ENCODE measurements at places on chromosomes 3 and 15. TPM values are rescaled to one million over a fixed set of nuclear protein-coding genes. Genes with fewer than 3 reads are reported as not detected.

GASK1A gene
- total RNA-seq: 1.2 TPM

COL6A5 gene
- not detected for total RNA-seq

CCNDBP1 gene
- total RNA-seq: 17.6 TPM

ASTE1 gene
- total RNA-seq: 2.7 TPM

LMAN1L gene
- not detected for total RNA-seq

PLAAT1 gene
- 0.66 TPM for total RNA-seq

AMIGO3 gene
- not detected for total RNA-seq

FXR1 gene
- total RNA-seq: 71.3 TPM

FRMD4B gene
- total RNA-seq: 8.7 TPM

NANOGP8 gene
- total RNA-seq: not detected

DNA sequence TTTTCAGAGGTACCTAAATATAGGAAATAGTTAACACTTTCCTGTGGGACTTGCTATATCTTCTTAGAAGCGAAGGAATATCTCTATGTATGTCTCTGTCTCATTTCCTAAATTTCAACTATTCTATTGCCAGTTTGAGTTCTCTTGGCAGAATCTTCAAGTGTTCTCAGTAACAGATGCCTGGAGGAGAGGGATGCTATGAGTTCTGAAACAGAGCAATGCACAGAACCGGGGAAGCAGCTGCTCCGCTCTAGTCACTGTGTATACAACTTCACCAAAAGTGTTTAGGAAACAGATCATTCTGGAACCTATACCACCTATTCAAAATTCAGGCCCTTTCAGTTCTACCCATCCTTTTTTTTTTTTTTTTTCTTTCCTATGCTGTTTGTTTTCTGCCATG, 144.6 kb downstream of the RORA start:
- H3K4me1 ChIP-seq: no peaks in the 10 kb centered on the region
- no peaks in the 10 kb centered on the region for H3K27me3 ChIP-seq
- no peak overlapping the region for H3K4me3 ChIP-seq
- no peaks in the 10 kb centered on the region for H3K36me3 ChIP-seq
- no peak for DNase-seq

- no peaks in the 10 kb centered on the region for H3K27me3 ChIP-seq
- no peak overlapping the region for H3K4me3 ChIP-seq
- DNase-seq: no peak
- peak overlapping the region; percentile 81 for H3K27ac ChIP-seq
Observed at GRCh38 chr3:152258448-152259393, 10.0 kb upstream of the MBNL1 start.

DNA sequence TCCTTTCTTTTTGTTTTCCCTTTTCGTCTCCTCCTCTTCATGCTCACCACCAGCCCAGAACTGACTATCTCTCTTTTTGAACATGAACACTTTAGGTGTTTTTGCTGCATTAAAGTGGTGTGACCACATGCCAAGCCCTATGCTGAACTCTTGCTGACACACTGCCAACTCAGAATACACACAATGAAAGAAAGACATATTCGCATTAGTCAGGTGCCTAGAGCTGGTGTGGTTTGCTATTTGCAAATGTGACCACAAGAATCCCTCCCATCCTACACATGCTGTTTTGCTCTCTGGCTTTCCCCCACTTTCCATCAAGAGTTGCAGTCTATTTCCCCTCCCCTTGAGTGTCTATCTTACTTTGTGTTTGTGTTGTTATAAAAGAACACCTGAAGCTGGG, 967.8 kb upstream of the CFAP20DC start:
- H3K27ac ChIP-seq: no peak overlapping the region
- no peaks in the 10 kb centered on the region for H3K27me3 ChIP-seq
- no peak for DNase-seq
- H3K36me3 ChIP-seq: no peaks in the 10 kb centered on the region
- H3K4me1 ChIP-seq: no peaks in the 10 kb centered on the region
- H3K4me3 ChIP-seq: no peak overlapping the region

- no peak for DNase-seq
- no peaks in the 10 kb centered on the region for H3K36me3 ChIP-seq
- no peaks in the 10 kb centered on the region for H3K4me1 ChIP-seq
- H3K4me3 ChIP-seq: no peak overlapping the region
- no peaks in the 10 kb centered on the region for H3K27me3 ChIP-seq
Observed at GRCh38 chr3:72722930-72723726, 125.1 kb downstream of the SHQ1 start.

GRCh38 chr15:78438619-78439285, 736 bp downstream of the IREB2 start:
- peak overlapping the region; percentile 86 for H3K27ac ChIP-seq
- peaks cover 32% of the 10 kb centered on the region for H3K4me1 ChIP-seq
- no peaks in the 10 kb centered on the region for H3K36me3 ChIP-seq
- no peak for DNase-seq

DNA sequence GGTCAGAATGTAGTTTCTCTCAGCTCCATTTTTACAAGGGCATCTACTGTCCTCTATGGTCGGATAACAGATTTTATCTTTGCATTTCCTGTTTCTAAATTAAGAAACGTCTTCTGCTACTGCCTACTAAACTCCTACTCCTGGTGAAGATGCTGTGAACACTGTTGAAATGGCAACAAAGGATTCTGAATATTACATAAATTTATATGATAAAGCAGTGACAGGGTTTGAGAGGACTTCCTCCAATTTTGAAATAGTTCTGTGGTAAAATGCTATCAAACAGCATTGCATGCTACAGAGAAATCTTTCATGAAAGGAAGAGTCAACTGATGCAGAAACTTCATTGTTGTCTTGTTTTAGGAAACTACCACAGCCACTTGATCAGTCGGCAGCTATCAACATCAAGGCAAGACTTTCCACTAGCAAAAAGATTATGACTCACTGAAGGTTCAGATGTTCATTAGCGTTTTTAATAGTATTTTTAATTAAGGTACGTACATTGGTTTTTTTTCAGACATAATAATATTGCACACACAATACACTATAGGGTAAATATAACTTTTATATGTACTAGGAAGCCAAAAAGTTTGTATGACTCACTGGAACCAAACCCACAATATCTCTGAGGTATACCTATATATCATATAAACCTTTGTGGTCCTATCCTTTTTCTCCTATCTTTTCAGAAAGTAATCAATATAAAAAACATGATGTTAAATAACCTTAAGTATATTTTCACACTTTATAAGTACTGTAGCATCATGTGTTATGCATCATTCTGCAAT, 156.1 kb downstream of the STAG1 start:
- H3K4me3 ChIP-seq: no peak overlapping the region
- DNase-seq: no peak

- H3K27me3 ChIP-seq: no peaks in the 10 kb centered on the region
- no peak overlapping the region for H3K4me3 ChIP-seq
- no peaks in the 10 kb centered on the region for H3K36me3 ChIP-seq
- no peak overlapping the region for H3K27ac ChIP-seq
- DNase-seq: no peak
Observed at GRCh38 chr3:157078811-157079185, 81.1 kb downstream of the CCNL1 start.

- H3K4me1 ChIP-seq: no peaks in the 10 kb centered on the region
- H3K4me3 ChIP-seq: no peak overlapping the region
- no peaks in the 10 kb centered on the region for H3K36me3 ChIP-seq
- H3K27me3 ChIP-seq: no peaks in the 10 kb centered on the region
- no peak for DNase-seq
Observed at GRCh38 chr3:191051037-191051436, 148.0 kb upstream of the OSTN start.

GRCh38 chr3:59341459-59341858, 291.6 kb upstream of the CFAP20DC start:
- no peak for DNase-seq
- H3K27me3 ChIP-seq: no peaks in the 10 kb centered on the region
- no peaks in the 10 kb centered on the region for H3K36me3 ChIP-seq
- H3K4me3 ChIP-seq: no peak overlapping the region
- no peaks in the 10 kb centered on the region for H3K4me1 ChIP-seq

DNA sequence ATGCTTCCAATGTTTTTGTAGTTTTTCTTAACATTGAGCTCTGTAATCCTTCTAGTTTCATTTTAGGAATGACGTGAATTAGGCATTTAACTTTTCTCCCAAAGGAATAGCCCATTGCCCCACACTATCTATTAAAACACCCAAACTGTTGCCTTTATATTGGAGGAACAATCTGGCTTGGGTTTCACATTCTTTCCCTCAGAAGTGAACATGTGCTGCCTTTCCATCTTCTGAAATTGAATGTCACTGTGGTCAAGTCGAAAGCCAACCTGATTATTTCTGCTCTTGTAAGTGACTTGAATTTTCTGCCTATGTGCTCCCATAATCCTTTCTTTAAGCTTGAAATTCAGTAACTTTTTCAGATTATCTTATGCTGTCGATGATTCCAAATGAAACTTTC, 214.5 kb downstream of the SLC9A9 start:
- no peak overlapping the region for H3K4me3 ChIP-seq
- no peaks in the 10 kb centered on the region for H3K4me1 ChIP-seq
- no peak overlapping the region for H3K27ac ChIP-seq
- no peak for DNase-seq

DNA sequence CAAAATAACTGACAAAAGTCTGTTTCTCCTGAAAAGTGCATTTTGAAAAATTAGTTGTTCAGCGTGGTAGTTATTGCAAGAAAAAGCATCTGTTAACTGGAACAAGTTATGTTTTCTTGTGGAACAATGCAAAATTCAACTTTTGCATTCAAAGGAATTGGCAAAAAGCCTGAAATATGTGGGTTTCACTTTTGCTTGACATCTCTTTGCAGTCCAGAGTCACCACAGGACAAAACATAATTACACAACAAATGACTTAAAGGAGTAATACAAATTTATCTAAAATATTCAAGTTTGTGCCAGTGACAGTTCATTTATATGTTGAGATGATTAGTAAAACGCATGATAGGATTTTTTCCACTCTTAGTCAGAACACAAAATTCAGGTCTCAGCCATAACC, 96.3 kb upstream of the P2RY1 start:
- H3K27ac ChIP-seq: no peak overlapping the region
- no peaks in the 10 kb centered on the region for H3K4me1 ChIP-seq
- no peaks in the 10 kb centered on the region for H3K27me3 ChIP-seq
- H3K4me3 ChIP-seq: no peak overlapping the region

DNA sequence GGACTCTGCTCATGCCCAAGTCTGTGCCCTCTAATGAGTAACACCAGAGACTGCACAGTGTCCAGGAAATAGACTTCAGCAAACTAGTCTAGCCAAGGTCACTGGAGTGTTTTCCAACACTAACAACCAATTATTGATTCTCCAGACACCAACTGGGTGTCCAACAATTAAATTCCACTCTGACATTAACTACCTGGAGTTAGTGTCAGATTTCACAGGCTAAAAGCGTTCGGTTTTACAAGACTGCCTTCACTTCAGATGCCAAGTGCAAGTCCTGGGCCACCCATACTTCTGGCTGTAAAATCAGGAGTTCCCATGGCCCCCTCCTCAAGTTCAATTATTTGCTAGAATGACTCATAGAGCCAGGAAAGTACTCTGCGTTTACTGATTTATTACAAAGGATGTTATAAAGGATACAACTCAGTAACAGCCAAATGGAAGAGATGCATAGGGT, 20.8 kb upstream of the CFAP161 start:
- peaks cover 12% of the 10 kb centered on the region for H3K4me1 ChIP-seq
- no peaks in the 10 kb centered on the region for H3K36me3 ChIP-seq
- H3K4me3 ChIP-seq: no peak overlapping the region
- H3K27ac ChIP-seq: peak overlapping the region; percentile 66
- H3K27me3 ChIP-seq: no peaks in the 10 kb centered on the region
